ENCODE measurements at places on chromosomes 2 and 18.

GRCh38 chr18:78813936-78814710 is 165.5 kb upstream of the SALL3 start:
- no peak for DNase-seq

DNA sequence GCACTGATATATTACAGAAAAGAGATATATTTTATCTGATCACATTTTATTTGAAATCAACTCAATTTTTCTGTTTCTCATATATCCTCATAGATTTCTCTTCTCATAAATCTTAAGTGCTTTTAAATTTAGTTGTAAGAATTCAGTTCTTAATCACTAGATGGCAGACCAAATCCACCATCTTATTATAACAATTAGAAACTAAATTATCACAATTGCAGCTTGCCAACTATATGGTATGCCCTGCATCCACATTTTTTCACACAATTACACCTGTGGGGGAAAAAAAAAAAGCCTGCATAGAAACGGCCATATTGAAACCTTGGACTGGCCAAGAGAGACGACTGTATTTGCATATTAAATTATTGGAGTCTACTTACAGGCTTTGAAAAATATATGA is 64.4 kb downstream of the COL5A2 start:
- DNase-seq, result no peak

- no peak for DNase-seq
Observed at GRCh38 chr2:178870703-178871102, 63.5 kb upstream of the TTN start.

GRCh38 chr2:5367321-5367720 is 324.9 kb upstream of the SOX11 start:
- no peak for DNase-seq

- peak; percentile 40 for DNase-seq
Observed at GRCh38 chr2:31319406-31320175, 85.6 kb downstream of the EHD3 start.

DNA sequence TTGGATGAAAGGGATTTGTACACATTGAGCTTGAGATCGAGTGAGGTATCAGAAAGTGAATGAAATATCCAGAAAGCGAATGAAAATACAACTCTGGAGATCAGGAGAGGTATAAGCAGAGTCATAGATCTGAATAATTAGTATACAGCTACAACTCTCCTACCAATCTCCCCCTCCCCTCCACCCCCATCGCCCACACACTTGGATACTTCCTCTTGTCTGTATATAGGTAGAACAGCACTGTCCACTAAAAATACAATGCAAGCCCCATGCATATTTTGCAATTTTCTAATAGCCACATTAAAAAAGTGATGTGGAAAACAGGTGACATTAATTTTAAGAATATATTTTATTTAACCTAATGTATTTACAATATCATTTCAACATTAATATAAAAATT is 23.7 kb upstream of the WIPF1 start:
- DNase-seq, result no peak

GRCh38 chr2:226865273-226865672 is 29.4 kb downstream of the RHBDD1 start:
- DNase-seq, result no peak

DNA sequence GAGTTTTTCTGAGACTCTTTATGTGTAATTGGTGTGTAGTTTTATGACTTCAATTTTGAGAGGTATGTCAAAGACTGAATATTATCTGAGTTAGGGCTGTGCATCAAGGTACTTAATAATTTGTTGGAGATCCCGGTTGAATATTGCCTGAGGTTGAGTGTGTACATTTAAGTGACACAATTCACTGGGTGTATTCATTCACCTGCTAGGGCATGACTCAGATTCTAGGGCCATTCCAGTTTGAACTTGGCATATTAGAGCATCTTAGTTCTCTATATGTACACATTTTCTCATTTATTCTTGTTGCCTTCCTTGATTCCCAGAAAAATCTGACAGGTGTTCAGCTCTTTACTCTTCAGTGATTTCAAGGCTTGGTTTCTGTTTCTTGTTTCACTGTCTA is 12.5 kb downstream of the MAP4K4 start:
- DNase-seq, result no peak

GRCh38 chr2:188571543-188572303 is 280.0 kb downstream of the GULP1 start:
- DNase-seq, result no peak

DNA sequence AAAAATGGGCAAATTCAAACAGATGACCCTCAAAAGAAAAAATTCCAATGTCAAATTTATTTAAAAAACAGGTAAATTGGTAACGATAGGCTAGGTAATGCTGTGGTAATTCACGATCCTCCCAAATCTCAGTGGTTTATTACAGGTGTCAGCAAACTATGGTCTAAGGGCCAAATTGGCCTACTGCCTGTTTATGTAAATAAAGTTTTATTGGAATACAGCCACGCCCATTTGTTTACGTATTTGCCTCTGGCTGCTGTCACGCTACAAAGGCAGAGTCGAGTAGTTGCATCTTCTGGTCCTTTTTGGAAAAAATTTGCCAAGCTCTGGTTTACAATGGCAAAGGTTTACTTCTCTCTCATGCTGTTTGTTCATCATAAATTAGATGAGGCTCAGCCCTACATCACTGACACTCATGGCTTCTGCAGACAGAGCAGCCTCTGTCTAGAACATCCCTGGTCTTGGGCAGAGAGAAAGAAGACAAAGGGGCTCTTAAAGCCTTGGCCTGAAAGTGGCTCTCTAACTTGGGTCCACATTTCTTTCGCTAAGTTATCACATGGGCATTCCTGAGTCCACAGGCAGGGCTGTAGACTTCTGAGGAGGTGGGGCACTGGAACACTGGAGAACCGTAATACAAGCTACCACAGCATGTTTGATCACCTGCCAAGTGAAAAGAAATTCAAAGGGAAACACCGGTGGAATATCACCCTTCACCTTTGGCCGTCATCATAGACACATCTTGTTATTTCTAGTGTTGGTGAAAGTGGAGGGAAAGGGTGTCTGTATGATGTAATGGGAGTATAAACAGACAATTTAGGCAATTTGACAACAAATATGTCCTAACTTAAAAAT is 34.8 kb downstream of the SP110 start:
- DNase-seq, result no peak

DNA sequence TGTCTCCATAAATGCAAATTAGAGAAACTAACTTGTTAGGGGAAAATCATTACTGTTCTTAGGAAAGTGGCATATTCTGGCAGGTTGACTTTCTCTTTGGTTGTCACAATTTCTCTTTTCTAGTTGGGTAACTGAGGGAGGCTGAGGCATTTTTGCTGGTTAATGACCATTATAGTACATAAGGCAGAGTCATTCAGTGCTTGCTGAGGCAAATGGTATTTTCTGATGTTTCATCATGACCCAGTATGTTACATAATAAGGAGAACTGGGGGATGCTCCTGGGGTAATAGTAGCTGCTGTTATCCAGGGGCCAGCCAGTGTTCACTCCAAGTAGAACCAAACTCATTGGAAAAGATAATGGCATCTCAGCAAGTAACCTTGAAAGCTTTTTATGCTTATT is 62.3 kb downstream of the ITGA6 start:
- no peak for DNase-seq

DNA sequence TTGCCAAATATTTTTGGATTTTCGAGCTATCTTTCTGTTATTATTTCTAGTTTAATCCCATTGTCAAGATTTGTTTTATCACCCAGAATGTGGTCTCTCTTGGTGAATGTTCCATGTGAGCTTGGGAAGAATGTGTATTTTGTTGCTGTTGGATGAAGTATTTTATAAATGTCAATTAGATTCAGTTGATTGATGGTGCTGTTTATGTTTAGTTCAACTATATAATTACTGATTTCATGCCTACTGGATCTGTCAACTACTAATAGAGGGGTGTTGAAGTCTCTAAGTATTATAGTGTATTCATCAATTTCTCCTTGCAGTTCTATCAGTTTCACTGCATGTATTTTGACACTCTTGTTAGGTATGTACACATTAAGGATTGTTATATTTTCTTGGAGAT is 34.7 kb upstream of the RMND5A start:
- no peak for DNase-seq

DNA sequence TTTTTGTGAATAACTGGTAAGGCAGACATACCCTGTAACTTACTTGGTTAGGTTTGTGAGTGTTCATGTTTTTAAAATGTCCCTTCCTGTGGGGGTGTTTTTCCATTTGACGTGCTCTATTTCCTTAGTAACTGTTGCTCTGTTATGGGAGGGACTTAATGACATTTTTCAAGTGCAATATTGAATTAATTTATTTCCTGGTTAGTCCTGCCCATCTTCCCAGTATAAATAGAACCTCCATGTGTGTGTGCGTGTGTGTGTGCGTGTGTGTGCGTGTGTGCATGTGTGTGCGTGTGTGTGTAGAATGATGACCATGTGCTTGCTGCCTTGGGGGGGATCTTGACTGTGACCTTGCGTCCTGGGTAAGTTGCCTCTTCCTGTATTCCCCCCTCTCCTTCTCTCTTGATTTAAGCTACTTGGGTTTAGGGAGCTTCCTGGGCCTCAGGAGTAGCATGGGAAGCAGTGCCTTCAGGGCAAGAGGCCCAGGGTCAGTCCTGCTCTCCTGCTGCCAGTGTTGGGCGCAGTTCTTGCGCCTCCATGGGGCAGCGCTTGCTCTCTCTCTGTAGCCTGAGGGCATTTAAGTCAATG is 163.9 kb downstream of the LDLRAD4 start:
- DNase-seq, result peak; percentile 77

- DNase-seq, result no peak
Observed at GRCh38 chr18:57910817-57911216, 107.7 kb upstream of the ATP8B1 start.

DNA sequence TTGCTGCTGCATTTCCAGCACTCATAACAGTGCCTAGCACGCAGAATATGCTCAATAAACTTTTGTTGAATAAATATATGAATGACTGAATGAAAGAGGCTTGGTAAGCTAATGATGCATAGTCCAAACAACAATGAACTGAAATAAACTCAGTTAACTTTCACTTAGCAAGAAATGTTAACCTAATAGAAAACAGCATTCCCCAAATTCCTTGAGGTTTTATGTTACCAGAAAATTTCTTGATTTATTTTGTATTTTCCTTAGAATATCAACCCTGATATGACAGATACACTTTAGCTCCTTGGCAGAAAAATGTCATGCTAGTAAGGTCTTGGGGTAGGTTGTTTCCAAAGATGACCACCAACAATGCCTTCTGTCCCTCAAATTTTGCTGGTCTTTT is 217.4 kb downstream of the KCNE4 start:
- no peak for DNase-seq

GRCh38 chr2:147275943-147276342 is 568.9 kb upstream of the ACVR2A start:
- DNase-seq, result no peak

DNA sequence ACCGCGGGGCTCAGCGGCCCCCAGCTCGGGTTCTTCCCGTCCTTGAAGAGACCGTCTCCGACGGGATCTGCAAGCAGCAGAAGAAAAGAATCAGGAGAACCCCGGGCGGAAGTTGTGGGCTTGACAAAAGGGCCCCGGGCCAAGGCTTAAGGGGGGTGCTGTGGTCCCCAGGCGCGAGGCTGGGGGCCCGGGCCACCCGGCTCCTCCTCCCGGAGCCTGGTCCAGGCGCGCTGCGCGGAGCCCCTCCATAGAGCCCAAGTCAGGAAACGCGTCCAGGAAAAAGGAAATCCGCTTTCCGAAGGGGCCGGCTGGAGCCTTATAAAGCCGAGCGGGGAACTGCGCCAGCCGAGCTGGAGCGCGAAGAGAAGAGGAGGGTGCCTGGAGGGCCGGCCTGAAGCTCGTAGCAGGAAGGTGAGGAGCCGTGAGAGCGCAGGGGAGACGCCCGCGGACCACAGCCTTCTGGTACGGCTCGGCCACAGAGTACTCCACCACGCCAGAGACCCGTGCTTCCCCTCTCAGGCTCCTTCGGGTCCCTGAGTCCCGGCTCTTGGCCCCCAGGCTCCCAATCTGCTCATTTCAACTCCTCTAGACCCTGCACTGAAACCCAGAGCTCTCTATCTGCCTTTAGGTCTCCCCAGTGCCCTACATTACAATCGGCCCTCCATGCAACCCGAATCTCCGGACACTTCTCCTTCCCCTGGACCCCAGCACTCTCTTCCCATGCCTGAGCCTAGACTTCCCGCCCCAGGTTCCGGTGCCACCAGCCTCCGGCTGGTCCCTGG is 554 bp downstream of the FEV start:
- no peak for DNase-seq

GRCh38 chr18:26624443-26624842 is 76.1 kb upstream of the KCTD1 start:
- no peak for DNase-seq

DNA sequence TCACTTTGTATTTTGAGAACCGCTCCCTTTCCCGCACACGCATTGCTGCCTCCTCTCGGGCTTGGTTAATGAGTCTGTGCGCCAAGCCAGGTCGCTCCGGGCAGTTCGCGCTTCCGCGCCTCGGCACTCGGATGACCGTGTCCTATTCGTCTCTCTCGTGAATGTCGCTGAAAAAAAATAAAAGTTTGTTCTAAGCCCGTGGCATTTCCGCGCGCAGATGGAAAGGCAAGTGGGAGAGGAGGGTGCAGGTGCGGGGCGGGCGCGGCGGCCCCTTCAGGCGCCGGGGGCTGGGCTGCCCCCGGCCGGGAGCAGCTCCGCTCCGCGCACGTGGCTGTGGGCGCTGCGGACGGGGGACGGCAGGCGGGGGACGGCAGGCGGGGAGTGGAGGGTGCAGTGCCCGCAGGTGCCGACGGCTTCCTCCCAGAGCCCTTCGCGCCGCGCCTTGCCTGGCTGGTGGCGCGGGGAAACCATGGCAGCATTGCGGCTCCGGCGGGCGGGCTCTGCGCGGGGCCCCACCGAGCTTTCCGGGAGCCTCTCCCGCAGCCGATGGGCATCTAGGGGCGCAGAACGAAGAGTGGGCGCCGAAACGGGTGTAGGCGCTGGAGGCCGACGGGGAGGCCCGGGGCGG is 159.6 kb upstream of the SIX2 start:
- DNase-seq, result no peak

GRCh38 chr2:48738806-48739205 is 16.7 kb downstream of the LHCGR start:
- no peak for DNase-seq

GRCh38 chr2:180907731-180908130 is 72.7 kb upstream of the UBE2E3 start:
- no peak for DNase-seq

- no peak for DNase-seq
Observed at GRCh38 chr2:187091664-187092063, 242.7 kb upstream of the ZSWIM2 start.

GRCh38 chr18:35376393-35376741 is 770 bp downstream of the ZNF396 start:
- DNase-seq, result no peak

DNA sequence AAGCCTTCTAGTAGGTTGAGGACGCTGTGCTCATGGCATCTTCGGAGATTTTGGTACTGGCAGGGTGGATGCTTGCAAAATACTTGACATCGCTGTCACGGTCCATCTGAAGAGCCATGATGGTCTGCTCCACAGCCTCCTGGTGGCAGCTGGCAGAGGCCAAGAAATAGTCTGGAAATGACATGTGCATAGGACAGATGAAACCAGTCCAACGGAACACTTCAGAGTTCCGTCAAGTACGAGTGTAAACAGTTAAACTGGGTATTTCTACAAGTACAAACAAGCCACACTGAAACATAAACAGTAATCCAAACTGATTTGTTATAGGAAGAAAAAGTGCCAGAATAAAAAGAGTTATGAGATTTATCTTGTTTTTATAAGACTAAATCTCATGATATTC is 66.6 kb downstream of the PPP4R1 start:
- no peak for DNase-seq
